ENCODE measurements at places on chromosomes 5 and 9. TPM values are rescaled to one million over a fixed set of nuclear protein-coding genes. Genes with fewer than 3 reads are reported as not detected.

DNA sequence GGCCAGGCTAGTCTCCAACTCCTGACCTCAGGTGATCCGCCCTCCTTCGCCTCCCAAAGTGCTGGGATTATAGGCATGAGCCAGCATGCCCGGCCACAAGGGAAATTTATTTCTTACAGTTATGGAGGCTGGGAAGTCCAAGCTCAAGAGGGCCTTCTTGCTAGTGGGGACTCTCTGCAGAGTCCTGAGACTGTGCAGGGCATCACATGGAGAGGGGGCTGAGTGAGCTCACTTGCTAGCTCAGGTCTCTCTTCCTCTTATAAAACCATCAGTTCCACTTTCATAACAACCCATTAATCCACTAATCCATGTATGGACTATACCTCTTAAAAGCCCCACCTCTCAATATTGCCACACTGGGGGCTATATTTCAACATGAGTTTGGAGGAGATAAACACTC lies 5.1 kb upstream of the SPIN1 start:
- no peak for DNase-seq

GRCh38 chr5:169668732-169669131 lies 31.7 kb downstream of the DOCK2 start:
- DNase-seq = peak; percentile 83

- DNase-seq = no peak
Measured at GRCh38 chr9:99606296-99606695, 215.4 kb upstream of the NR4A3 start.

DNA sequence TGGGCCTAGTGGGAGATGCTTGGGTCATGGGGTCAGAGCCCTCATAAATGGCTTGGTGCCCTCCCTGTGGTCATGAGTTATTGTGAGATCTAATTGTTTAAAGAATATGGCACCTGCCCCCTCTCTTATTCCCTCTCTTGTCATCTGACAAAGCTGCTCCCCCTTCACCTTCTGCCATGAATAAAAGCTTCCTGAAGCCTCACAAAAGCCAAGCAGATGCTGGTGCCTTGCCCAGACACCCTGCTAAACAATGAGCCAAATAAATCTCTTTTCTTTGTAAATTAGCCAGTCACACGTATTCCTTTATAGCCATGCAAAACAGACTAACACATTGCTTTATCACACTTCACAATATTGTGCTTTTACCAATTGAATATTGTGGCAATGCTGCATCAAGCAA lies 82.8 kb upstream of the PDE4D start:
- no peak for DNase-seq

Gene S1PR3
- 20.5 TPM for total RNA-seq

DNA sequence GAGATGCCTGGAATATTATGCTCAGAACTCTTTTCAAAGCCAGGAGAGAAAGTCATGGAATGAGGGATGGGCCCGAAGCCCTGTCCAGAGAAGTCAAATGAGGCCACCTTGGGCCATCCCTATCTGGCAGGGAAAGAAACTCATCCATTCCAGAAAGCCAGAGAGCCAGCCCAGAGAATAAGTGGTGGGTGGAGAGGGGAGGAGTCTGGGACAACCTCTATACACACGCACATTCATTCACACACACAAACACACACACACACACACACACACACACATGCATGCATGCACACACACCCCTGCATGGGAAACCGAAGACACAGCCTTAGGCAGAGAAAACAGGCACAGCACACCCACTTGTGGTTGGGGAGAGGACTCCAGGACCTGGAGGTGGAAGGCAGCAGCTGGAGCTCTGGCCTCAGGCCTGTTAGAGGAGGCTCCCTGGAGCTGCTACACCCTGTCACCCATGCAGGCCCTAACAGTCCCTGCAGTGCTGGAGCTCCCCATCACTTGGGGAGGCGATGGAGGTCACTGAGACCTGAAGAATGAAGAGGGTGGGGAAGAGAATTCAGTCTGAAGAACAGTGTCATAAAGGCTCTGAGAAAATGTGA lies 38.0 kb downstream of the TGFBI start:
- peak; percentile 45 for DNase-seq

DNA sequence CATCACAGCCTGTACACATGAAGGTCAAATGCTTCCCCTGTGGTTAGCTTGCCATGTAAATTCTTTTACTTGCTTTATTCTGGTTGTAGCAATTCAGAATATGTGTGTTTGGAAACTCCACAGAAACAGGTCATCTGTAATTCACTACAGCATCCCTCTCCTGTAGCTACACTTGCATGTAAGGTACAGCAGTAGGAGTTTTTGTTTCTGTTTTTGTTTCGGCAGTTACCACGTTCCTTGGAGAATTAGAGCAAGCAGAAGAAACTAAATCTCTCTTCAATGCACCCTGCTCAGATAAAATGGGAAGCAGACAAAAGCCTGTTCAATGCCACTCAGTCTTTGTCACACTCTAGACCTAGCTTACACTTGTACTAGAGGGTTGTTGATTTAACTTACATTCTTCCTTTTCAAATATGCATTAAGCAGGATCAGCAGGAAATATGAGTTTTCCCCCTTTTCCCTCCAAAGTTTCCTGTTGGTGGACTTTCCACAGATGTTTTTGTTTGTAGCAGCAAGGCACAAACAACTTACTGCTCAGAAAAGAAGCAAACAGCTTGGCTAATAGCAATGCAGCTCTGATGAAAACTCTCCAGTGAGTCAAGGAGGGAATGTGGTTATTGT lies 80.9 kb downstream of the YIPF5 start:
- no peak for DNase-seq

Gene SLC4A9
- not detected for total RNA-seq

DNA sequence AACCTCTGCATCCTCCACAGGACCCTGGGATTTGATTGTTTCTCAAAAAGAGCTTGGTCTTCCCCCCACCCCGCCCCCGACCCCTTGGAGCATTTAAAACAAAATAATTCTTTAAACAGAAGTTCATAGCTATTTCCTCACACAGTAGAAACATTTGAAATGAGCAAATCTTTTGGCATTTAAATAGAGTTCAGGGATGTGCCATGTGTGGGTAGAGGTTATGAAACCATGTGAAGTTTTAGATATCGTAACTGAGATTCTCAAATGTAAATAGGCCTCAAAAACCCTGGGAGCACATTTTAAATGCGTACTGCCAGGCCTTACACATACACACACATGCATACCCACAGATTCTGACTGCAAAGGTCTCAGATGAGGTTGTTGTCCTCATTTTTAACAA lies 66.5 kb downstream of the EPB41L4B start:
- no peak for DNase-seq

Gene CYLC2
- total RNA-seq = not detected

Gene SEMA5A
- total RNA-seq = 10.5 TPM

Gene ALDH1B1
- 34.7 TPM for total RNA-seq

GRCh38 chr5:121485281-121485680 lies 366.4 kb upstream of the FTMT start:
- no peak for DNase-seq

Gene CLIC3
- total RNA-seq = 11.0 TPM

DNA sequence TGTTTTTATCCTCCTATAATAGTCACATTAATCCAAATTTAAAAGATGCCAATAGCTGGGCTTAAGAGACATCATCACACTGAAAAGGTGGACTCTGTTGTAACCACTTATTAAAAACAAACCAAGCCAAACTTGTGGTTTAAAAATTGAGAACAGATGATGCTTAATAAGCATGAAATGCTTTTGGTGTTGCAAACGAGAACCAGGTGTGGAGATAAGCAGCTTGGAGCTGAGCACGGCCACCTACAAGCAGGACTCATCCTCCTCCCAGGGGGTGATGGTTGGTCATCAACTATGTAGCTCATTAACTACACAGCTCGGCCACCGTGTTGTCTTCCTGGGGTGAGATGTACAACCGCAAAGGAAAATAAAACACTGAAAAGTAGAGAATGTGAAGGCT lies 154.4 kb downstream of the NPR3 start:
- DNase-seq = peak; percentile 62

GRCh38 chr5:41968153-41968723 lies 43.2 kb downstream of the FBXO4 start:
- DNase-seq = no peak

DNA sequence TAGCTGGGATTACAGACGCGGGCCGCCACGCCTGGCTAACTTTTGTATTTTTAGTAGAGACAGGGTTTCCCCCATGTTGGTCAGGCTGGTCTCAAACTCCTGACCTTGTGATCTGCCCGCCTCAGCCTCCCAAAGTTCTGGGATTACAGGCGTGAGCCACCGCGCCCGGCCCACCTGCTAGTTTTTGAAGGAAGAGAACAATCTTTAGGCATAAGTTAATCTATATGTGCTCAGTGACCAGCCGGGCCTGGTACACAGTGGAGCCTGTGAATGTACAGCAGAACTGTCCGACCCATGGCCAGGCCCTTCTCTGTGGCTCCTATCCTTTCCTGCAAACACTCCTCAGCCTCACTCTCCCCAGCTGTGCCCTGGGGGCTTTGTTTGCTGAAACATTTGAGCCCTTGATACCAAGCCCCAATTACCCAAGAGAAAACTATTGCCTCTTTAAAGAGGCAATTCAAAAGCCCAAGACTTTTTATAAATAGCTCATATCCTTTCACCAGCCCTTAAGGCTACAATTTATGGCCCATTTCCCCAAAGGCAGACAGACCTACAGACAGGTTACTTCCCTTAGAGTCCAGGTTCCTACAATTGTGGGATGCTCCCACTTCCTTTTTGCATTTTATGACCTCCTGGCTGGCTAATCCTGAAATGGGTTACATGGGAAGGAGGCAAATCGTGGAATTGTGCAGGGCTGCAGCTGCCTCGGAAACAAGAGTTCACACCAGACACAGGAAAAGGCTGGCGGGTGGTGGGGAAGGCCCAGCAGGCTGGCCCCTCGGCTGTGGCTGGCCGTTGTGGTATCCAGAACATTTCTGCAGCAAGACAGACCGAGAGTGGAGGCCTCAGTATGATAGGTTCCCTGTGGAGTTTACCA lies 37.5 kb downstream of the SPRY4 start:
- no peak for DNase-seq

DNA sequence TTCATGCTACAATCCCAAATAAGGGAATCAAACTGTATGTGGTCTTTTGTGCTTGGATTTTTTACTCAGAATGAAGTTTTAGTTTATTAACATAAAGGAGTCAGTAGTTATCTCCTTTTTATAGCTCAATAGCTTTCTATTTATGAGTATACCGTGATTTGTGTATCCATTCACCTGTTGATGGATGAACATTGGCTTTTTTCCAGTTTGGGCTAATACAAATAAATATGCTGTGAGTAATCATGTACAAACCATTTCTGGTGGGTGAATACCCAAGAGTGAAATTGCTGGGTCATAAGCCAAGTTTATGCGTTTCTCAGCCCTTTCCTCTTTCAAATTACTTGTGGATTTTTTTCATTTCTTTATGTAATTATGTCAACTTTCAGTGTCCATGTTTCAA lies 395.3 kb downstream of the OSTF1 start:
- peak; percentile 36 for DNase-seq

Gene SHC3
- 3.2 TPM for total RNA-seq

Gene DIPK1B
- 1.5 TPM for total RNA-seq

DNA sequence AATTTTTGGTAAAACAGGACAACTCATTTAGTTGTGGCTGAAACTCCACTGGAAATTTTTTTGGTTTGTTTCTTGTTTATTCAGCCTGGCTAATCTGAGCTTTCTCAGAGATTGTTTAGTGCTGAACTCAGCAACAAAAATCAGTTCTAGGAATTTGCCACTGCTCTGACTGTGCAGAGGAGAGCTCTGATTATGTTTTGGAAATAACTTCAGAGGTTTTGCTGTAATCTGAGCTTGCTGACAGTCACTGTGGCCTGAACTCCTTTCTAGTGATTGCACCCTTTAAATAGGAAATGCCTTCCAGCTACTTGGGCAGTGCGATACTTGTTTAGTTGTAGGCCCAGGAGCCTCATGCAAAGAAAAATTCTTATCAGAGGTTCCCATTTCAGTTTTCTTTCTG lies 60.2 kb downstream of the OSTF1 start:
- peak; percentile 96 for DNase-seq

DNA sequence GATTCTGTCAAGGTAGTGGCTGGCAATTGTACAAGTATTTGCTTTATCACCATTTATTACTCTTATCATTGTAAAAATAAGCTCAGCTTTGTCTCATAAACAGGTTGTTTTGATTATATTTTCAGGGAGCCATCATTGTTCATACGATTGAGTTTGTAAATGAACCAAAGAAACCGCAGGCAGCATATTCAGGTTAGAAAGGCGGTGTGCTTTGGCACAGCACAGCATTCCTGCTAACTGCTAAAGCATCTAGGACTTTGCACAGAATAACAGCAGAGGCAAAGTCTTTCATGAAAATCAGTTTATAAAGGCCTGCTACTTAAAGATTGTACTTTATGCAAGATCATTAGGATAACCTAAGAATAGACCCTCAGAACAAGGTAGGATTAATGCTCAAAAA lies 281.5 kb upstream of the SLC24A2 start:
- DNase-seq = no peak

DNA sequence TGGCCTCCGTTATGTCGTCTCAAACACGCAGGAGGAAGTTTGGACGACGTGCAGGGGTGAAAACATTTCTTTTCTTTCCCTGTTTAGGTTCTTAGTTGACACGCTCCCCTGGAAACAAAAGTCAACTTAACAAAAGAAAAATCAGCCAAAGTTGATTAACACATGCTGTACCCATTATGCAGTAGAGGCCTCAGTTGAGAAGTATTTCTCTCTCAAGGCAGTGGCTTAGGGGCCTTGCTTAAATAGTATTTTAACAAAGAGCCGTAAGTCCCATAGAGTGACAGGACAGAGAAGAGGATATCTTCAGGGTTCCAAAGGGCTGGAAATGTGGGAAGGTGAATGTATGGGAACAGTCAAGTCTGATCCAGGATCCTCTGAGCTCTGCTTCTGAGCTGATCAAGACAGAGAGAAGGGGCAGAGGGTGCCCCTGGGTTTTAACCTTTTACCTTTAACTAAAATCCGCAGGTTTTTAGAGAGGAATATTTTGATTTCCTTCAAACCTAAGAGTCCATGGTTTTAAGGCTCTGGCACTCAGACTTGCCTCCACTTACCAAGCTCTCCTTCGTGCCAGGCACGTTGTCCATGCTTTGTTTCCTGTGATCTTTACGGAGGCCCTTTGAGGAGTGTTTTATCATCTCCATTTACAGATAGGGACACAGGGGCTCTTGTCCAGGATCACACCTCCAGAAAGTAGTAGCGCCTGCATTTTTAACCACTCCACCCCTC lies 629 bp upstream of the CD74 start:
- DNase-seq = no peak

- no peak for DNase-seq
Measured at GRCh38 chr9:129851821-129852220, 16.6 kb downstream of the USP20 start.

DNA sequence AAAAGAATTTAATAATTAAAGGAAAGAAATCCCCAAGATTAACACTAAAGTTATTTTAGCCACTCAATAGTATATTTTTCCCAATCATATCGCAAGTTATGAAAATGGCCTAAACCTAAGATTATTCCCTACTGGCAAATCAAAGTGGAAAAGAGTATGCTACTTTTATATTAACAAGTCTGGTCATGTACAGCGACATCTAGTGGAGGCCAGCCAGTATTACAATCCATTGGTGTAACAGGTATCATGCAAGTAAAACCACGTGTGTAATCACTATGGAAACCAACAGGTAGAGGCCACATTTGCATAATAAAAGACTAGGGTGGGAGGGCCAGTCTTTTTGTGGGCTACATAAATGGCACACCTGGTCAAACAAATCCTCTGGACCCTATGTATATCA lies 976.4 kb upstream of the CDH9 start:
- DNase-seq = peak; percentile 29
